ENCODE measurements at places on chromosomes 4 and X.

DNA sequence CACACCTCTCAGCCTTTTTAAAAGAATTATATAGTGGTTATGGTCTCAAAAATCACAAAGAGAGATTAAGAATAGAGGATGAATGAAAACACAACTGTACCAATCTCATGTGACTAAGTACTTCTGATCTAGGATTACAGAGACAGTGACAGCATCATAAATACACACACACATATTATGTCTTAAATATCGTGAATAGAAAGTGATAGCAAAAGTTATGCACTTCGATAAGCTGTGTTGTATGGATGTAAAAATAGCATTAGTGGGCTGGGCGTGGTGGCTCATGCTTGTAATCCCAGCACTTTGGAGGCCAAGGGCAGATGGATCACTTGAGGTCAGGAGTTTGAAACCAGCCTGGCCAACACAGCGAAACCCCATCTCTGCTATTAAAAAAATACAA lies 25.0 kb downstream of the GYPA start:
- DNase-seq = no peak

GRCh38 chr4:176005766-176006165 lies 59.9 kb upstream of the WDR17 start:
- DNase-seq = no peak

DNA sequence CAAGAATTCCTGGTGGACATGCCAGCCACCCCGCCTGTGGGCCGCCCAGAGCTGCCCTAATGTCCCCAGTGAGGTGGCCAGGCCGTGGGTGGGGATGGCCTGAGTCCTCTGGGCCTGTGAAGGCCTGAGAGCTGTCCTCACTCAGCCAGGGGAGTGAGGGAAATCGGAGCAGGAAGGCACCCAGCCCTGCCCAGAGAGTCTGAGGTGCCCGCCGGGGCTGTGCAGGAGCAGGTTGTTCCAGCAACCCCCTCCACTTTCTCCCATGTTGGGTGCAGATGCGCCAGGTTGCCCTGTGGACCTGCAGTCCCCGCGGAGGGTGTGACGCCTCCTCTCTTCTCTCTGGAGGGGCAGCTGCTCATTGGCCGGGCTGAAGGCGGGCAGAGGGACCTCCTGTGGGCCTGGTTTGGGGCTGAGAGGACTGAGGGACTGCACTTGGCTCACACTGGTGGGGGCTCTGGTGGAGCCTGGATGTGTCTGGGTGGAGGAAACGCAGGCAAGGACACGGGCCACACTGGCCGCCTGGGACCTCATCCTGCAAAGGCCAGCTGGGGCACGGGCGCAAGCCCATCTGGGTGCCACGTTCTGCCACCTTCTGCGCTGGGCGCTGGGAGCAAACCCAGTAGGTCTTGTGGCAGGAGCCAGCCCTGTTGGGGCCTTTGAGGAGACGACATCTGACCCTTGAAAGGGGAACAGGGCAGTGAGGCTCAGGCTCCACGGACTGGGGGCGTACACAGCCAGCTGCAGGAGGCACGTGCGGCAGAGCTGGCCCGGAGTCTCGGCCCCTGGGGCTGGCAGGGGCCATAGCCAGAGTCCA lies 14.0 kb downstream of the DOK7 start:
- DNase-seq = no peak

DNA sequence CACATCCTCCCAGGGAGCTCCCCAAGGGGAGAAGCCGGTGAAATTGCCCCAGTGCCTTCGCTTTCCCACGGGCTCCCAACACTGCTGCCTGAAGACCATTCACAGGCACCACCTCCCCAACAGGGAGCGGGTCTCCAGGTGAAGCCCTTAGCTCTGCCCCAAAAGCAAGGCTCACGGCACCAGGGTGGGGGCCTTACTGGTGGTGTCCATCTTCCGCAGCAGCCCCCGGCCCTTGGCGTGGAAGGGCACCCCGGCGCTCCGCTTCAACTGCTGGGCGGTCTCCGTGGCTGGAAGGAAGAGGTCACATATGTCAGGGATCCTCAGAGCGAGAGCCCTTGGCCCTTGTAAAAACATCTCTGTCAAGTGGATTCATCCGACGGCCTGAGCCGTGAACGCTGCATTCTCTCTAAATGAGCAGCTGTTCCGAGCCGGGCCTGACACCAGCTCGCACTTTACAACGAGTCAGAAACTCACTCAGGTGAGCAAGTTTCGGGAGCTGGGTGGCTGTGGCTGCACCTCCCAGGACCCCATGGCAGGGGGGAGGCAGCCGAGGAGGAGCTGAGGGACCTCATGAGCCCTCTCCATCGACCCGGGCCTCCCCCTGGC lies 20.9 kb downstream of the NELFA start:
- no peak for DNase-seq

- no peak for DNase-seq
Measured at GRCh38 chrX:154064637-154065435, 32.7 kb downstream of the MECP2 start.

DNA sequence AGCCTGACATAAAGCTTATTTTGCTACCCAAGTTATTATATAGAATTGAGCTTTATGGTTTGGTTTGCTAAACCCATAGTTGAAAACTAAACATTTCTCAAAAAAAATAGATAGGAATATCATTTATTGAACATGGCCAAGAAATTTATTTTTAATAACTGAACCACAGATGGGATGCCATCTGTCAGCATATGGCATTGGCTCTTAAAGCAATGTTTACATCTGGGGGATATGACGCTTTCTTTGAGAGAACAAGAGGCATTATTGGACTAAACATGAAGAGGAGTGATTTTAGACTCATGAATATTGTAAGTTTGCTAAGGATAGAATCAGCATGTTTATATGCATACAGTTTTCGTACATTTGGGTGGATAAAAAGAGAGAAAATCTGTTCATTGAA lies 132.6 kb upstream of the SLIT2 start:
- DNase-seq = no peak

DNA sequence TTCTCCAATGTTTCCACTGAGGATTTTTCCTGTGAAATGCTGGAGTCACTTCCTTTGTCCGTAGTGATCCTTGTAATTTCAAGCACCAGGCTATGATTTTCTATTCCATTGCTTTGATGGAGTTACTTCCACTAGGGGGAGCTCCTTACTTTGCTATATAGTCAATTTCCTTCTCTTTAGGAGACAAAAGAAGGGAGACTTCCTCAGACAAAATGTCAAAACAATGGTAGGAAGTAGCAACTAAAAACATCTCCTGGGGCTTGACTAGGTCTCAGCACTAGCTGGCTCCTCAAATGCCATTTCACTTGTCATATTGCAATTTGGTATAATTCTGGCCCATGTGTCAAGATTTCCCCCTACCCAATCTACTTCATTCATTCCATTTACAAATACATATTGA lies 24.1 kb downstream of the ZCCHC12 start:
- no peak for DNase-seq

DNA sequence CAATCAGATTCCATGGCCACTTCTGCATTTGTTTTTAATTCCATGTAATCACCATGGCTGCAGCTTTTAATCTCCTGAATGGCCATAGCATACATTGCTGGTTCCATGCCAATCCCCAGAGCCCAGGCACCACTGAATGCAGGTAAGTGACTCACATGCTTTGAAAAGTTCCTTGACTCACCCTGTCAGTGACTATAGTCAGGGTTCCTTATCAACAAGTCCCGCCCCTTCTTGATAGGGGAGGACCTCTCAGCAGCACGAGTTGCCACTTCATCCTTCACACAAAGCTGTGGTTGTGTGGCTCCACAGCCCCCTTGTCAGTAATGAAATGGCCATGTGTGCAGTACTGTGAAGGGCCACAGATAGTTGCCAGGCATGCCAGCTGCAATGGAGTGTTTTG lies 516.6 kb downstream of the PPARGC1A start:
- no peak for DNase-seq

GRCh38 chrX:119685225-119686066 lies 7.5 kb downstream of the SEPTIN6 start:
- no peak for DNase-seq

- DNase-seq = no peak
Measured at GRCh38 chr4:54558889-54559677, 98.7 kb upstream of the KIT start.
